ENCODE measurements at places on chromosomes 6 and 20. TPM values are rescaled to one million over a fixed set of nuclear protein-coding genes. Genes with fewer than 3 reads are reported as not detected.

Gene C6orf163
- total RNA-seq, result 1.2 TPM

Gene KCNB1
- total RNA-seq, result 1.3 TPM

Gene EPHA7
- 55.4 TPM for total RNA-seq

Gene EDN1
- 10.6 TPM for total RNA-seq

Gene PRELID3B
- 38.0 TPM for total RNA-seq

Gene ALDH5A1
- total RNA-seq, result 7.2 TPM

Gene MEP1A
- total RNA-seq, result not detected

Gene CD109
- total RNA-seq, result 33.1 TPM

Gene HLA-DQB1
- not detected for total RNA-seq

Gene DLL1
- 0.35 TPM for total RNA-seq

Gene SLC17A3
- not detected for total RNA-seq

Gene SYCP2
- total RNA-seq, result 1.9 TPM

Gene SLC17A1
- not detected for total RNA-seq

Gene KIAA0408
- 1.2 TPM for total RNA-seq

Gene ZNF184
- 7.3 TPM for total RNA-seq
